ENCODE measurements at places on chromosomes 5 and 9.

DNA sequence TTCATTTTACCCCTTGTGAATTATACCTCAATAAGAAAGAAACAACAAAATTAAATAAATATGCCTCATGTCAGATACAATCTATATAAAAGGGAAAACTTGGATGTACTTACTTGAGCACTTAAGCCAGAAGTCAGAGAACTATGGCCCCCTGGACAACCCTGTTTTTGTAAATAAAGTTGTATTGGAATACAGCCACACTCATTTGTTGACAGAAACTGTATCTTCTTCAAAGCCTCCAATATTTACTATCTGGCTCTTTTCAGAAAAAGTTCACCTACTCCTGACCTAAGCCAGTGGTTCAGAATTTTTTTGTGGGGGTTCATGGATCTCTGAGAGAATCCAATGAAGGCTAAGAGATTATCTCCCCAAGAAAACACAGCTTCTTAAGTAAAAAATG lies 45.3 kb upstream of the RASEF start:
- no peak for DNase-seq

DNA sequence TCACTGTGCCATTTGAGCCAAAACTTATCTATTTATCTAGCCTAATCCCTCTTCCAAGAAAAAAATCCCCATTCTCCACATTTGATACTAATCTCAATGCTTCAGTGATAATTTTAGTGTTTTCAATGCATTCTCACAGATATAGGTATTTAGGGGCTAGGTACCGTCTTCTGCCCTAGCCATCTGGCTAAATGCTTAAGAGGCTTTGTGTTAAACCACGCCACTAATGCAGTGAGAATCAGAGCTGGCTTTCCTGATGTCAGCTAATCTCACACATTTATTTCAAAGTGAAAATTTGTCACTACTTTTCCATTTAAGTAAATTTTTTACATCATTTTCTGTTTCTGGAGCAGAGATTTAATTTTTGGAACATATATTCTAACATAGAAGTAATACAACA lies 479.7 kb downstream of the MAN2A1 start:
- DNase-seq: no peak

- DNase-seq: no peak
Measured at GRCh38 chr5:176644878-176645670, 2.2 kb upstream of the TSPAN17 start.

- no peak for DNase-seq
Measured at GRCh38 chr5:40689438-40689837, 9.7 kb downstream of the PTGER4 start.

DNA sequence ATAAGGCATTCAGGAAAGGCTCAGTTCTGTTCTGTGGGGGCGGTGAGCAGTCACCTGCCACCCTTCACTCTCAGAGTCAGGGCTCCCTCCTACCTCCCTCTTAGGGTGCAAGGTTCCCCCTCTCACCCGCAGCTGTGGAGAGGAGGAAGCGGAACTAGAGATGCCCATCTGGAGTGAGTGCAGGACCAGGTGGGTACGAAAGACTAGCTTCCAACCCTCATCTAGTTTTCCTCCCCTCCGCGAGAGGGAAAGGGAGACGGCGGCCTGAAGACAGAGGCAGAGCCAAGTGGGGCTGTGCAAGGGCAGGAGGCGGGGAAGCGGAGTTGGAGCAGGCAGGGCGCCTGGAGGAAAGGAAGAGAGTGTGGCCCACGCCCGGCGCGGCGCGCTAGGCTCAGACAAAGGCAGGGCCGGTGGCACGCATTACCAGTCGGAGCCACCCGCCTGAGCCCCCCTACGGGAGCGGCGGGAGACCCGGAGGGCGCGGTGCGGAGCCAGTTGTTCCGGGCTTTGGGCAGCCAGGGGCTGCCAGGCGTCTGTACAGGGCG lies 7.3 kb downstream of the PRR7 start:
- DNase-seq: no peak

DNA sequence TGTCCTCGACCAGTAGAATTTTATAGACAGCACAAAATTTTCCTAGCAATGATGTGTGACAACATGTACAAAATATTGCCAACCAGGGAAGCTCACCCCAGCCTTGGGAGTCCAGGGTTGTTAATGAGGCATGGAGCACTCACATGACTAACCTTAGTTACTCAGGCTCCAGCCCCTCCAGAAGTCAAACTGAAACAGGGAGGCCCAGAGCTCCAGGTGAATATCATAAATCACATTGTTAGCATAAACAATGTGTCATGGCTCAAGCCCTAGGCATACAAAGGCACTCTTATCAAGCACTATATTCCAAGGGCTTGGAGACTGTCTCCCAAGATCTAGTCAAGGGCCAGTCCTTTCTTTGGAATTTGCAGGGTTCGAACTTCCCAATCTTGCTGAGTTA lies 44.4 kb downstream of the TNFAIP8 start:
- DNase-seq: no peak

- no peak for DNase-seq
Measured at GRCh38 chr9:121830441-121831140, 179.2 kb downstream of the DAB2IP start.

DNA sequence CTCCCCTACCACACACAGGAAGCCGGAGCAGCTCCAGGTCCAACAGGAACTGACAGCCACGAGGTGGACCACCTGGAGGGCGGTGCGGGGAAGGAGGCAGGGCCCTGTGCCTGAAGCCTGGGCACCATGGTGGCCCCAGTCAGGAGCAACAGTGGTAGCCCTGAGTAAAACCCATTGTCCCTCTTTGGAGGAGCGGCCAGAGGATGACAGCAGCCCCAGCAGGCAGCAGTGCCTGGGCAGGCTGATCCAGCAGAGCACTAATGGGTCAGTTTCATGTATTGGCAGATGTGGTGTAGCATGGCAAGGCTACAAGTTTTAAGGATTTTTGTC lies 47.7 kb upstream of the GARNL3 start:
- no peak for DNase-seq

DNA sequence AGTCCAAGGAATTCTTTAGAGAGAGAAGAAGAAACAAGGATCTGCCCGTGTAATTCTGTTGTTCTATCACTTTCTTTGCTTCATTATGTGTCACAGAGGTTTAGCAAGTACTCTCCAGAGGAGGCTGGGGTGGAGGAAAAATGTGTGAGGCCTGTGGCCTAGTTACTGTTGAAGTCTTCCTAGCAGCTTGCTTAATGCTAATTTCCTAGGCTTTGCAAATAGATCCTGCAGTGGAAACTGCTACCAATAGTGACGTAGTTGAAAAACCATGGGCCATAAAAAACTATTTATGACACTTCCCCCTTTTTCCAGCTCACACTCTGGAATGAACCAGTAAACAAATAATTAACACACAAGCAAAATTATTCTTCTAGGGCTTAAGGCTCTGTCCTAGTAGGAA lies 27.0 kb upstream of the C9orf72 start:
- no peak for DNase-seq

GRCh38 chr9:135611142-135611874 lies 28.0 kb downstream of the GLT6D1 start:
- DNase-seq: no peak

DNA sequence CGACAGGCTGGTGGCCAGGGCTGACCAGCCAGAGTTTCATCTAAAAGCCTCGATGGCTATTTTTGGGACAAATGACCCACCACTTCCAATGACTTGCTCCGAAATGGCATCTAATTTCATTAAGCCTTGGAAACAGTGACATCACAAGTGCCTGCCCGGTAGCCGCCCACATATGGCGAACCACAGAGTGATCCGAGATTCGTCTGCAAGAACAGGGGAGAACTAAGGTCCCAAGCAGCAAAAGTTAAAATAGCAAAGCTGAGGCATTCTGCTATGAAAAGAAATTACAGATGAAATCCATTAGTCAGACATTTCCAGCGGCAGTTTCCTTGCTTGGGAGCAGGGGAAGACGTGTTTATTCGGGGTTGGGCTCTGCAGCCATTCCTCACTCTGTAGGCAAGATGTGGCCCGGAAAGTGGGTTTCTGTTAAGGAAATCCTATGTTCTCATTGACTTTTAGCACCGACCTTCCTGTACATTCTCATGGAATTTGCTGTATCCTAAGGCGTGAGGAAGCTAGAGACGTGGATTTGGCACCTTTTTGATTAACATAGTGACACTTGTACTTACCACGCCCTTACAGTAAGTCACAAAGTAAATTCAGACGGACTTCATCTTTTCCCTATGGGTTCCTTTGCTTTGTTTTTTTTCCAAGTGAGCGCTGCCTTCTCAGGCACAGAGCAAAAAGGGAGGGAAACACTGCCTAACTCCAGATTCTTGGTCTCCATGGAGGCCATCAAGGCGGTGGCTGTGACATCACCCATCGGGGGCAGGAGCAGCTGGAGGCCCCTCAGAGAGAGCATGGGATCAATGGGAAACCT lies 45.1 kb downstream of the ERGIC1 start:
- no peak for DNase-seq

- DNase-seq: no peak
Measured at GRCh38 chr5:180170106-180170809, 38.8 kb downstream of the RASGEF1C start.

DNA sequence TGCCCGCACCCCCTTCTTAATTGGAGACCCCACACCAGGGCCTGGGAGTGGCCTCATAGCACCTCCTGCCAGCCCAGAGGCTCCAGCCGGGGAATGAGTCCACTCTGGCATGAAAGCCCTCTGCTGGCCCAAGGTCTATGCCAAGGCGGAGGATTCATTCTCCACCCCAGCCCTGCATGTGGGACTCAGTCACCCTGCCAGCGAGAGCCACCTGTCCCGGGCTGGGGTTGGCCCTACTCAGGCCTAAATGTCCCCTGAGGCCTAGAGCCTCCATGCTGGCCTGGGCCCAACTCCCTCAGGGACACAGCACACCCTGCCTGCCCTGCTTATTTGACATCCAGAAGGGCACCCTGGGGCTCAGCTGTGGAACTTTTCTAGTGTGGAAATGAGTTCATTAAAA lies 1.0 kb upstream of the RAPGEF1 start:
- no peak for DNase-seq

GRCh38 chr5:114435885-114436299 lies 74.0 kb downstream of the KCNN2 start:
- DNase-seq: no peak

DNA sequence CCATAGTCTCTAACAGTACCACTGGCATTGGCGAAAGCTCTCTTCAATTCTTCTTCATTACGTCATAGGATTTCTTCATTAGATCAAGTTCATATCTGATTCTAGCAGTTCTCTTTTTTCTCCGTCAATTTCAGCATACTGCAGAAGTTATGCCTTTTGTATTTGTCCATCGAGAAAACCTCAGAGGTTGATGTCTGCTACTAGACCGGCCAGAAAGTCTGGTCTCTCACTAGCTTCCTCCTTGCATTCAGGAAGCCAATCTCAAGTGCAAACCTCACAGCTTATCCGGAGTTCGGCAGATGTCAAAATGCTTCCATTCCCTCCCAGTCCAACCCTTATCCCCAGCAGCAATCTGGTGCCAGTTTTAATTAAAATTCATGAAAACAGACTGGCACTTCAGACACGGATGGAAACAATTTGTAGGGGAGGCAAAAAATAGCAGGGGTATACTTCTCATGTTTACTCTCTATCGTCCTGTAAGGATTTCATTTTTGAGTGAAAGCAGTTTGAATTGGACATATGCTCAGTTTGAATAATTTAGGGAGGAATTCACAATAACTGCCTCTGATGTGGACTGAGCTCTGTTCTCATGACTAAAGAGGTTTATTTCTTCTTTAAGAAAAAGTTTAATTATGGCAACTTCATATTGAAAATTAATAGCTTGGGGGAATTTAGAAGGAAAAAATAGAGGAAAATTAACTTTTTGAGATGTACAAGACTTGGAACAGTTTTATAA lies 56.4 kb upstream of the TMC1 start:
- no peak for DNase-seq

- DNase-seq: no peak
Measured at GRCh38 chr5:89353837-89354551, 471.0 kb upstream of the MEF2C start.

DNA sequence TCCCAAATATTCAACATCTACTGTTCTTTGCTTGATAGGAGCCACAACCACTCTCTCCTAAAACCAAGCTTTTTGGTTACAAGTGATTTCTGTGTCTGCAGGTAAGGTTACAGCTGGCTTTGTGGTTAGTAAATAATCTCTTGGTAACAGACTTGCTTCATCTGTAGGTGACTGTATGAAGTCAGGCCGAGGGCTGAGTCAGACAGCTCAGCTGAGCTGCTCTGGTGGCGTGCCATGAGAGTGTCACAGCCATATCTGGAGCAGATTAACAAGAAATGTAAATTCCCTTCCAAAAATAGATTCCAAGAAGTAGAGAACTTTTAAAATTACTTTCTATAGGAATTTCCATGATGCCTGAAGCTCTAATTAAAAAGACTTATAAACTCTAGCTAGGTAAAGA lies 23.7 kb upstream of the TAS2R1 start:
- DNase-seq: no peak

- DNase-seq: no peak
Measured at GRCh38 chr9:121107029-121107428, 32.3 kb downstream of the CNTRL start.

DNA sequence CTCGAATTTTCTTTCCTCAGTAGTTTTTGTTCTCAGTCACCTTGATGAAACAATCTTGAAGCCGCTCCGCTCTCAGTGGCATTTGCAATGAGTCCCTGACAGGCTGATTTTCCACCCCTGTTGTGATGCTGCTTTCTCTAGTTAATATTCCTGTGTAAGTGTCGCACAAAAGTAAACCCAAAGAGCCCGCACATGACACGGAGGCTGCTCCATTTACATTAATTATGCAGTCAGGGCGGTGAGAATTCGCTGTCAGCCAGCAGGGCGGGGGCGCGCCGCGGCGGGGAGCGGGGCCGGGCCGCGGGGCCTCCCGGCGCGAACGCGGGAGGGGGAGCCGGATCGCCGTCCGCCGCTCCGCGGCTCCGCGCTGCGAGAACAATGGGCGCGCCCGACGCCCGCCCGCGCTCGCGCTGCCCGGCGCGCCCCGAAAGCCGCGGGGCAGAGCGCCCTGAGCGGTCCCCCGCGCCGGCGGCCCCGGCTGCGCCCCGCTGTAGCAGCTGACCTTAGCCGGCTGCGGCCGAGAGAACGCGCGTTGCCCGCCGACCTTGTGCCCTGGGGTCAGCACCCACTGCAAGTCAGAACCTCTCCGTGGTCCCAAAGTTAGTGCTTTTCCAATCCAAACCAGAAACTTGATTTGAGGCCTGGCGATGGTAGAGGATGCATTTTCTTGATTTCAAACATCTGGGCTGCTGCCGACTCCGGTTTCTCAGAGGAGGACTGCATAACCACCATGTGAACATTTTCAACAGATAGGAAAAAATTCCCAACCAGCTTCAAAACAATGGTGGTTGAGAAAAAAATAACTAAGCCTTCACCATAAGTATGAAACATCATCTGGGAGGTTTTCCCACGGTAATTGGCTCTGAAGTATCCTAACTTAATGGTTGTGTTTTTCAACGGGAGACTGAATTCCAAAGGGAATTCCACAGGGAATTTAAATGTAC lies 142.6 kb downstream of the PBX3 start:
- no peak for DNase-seq

DNA sequence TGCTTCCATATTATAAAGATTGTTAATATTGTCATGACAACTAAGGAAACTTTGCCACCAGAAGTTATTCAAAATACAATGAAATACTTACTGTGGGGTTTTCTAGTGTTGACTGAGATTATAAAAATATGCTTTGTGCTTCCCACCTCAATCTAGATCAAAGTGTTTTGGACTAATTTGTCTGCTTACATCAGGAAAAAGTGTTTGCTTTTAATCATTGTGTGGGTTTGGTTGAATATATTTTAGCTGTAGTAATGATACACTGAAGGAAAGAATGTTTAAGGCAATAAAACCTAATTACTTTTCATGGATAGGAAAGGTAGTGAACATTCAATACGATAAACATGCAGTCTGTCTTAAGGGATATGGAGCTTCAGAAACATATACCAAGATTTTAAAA lies 29.8 kb upstream of the MAN2A1 start:
- DNase-seq: no peak
